ENCODE measurements at places on chromosomes 7 and 10.

- no peak for DNase-seq
These were observed 79.6 kb downstream of the ZNF777 start for GRCh38 chr7:149381245-149381644.

DNA sequence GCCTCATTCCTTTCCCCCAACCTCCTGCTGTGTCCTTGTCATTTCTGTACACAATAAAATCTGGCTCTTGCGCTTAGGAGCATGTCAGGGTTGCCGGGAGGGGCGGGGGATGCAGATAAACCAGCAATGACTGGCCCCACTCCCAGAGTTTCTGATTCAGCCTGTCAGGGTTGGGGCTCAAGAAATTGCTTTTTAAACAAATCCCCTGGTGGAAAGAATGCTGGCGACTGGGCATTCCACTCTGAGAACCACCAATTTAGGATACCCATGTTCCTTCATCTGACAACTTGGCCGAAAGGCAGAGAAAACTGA is 376.4 kb downstream of the TCERG1L start:
- DNase-seq, result no peak

DNA sequence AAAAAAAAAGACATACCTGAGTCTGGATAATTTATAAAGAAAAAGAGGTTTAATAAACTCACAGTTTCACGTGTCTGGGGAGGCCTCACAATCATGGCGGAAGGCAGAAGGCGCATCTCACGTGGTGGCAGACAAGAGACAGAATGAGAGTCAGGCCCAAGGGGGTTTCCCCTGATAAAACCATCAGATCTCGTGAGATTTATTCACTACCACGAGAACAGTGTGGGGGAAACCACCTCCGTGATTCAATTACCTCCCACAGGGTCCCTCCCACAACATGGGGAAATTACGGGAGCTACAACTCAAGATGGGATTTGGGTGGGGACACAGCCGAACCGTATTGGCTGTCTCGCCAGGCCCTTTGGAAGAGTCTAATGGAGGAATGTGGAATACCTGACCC is 9.0 kb upstream of the MAFK start:
- DNase-seq, result no peak

- DNase-seq, result no peak
These were observed 149.0 kb upstream of the CDCA7L start for GRCh38 chr7:22094413-22095342.

- DNase-seq, result no peak
These were observed 125.9 kb downstream of the JAZF1 start for GRCh38 chr7:28054531-28055160.

- DNase-seq, result no peak
These were observed 18.1 kb downstream of the STRA8 start for GRCh38 chr7:135251496-135252391.

- DNase-seq, result no peak
These were observed 223.7 kb upstream of the PRSS58 start for GRCh38 chr7:142481548-142481947.

DNA sequence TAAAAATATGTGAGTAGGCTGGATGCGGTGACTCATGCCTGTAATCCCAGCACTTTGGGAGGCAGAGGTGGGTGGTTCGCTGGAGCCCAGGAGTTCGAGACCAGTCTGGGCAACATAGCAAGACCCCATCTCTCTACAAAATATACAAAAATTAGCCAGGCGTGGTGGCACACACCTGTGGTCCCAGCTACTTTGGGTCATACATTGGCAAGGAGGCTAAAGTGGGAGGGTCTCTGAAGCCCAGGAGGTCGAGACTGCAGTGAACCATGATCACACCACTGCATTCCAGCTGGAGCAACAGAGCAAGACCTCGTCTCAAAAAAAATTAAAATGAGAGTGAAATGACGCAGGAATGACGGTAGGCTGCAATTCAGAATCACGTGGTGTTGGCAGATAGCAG is 64.7 kb upstream of the SH2B2 start:
- DNase-seq, result no peak

- no peak for DNase-seq
These were observed 78.5 kb upstream of the GATAD1 start for GRCh38 chr7:92368741-92369140.

- DNase-seq, result no peak
These were observed 15.5 kb downstream of the ZNF488 start for GRCh38 chr10:47368431-47369180.

DNA sequence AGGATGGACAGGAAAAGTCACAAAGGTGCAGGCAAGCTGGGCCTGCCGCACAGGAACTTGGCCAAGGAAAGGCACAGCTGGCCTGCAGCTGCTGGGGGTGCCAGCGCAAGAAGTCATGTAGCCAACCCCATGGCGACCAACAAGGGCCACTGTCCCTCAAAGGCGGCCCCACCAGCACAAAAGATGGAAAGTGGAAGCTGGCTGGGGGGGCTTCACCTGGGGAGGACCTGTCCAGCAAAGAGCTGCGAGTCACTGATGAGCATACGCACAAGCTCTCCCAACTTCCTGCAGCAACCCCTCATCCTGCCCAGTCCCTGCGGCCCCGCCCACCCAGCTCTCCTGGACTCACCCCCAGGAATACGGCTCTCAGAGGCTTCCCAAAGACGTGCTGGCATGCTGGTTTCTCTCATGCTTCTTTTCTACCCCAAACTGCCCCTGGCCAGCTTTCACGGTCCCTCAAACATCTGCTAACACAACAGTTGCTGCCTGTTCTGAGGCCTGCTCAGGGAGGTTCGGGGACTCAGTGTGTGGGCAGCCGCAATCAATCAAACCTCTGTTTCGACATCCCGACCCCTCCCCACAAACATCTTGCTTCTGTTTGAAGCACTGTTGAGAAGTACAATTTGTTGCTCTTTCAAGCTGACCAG is 67.6 kb downstream of the FAM53B start:
- DNase-seq, result no peak

DNA sequence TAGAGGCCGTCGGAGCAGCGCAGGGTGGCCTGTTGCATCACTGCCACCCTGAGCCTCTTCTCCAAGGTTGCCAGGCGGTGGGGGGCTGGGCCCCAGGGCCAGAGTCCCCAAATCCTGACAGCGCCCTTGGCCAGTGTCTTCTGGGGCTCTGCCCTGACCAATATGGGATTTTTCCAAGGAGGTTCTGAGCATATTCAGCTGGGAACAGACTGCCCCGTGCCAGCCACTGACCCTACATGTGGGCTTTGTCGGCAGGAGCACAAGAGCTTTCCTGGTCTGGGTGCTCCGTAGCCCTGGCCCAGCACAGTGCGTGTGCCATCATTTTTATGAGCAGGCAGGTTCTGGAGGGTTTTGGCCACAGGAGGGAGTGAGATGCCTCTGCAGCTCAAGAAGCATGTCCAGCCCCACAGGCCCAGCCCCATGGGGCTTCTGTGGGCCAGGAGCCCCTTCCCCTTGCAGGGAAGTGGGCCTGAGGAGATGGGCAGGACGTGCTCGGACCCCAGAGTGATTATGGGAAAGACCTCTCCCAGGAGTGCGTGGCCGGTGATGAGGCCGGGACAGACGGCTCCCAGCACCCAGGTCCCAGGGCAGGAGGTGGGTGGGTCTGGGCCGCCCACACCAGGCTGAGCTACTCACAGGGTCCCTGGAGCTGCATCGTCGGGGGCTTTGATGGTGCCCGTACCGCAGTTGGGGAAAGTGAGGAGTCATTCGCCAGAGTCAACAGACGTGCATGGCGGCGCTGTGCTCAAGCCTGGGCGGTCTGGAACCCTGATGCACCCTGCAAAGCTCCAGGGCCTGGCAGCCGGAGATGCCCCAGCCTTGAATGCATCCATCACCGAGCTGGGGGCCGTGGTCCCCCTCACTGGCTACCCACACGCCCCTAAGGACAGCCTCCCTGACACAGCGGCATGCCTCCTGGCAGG is 66.6 kb downstream of the PWWP2B start:
- no peak for DNase-seq

DNA sequence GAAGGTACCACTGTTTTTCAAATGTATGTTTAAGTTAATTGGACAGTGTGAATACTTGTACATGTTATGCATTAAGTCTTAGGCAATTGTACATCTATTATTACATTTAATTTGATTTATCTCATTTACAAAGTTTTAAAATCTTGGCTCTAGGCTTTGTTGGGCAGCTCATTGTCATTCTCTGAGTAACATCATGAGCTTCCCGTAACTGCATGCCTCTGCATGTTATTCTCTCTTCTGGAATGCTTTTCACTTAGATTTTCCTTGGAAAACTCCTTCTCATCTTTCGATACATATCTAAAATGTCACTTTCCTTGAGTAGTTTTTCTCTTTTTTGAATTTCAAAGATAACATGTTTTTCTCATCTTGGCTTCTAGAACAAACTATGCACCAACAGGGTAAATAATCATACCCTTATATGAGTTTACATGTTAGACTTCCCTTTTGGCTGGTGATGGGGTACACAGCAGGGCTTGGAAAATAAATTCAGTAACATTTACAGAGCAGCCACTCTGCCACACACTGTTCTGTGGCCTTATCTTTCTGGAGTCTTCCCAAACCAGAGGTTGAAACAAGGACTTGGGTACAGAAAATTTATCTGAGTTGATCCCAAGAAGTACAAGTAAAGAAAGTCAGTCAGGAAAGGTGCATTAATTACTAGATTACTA is 42.2 kb upstream of the A1CF start:
- no peak for DNase-seq

GRCh38 chr10:132300582-132300981 is 7.2 kb downstream of the STK32C start:
- DNase-seq, result no peak

GRCh38 chr7:151012911-151013347 is 11.4 kb downstream of the ATG9B start:
- DNase-seq, result no peak

GRCh38 chr7:151403764-151404163 is 6.1 kb downstream of the WDR86 start:
- DNase-seq, result no peak

DNA sequence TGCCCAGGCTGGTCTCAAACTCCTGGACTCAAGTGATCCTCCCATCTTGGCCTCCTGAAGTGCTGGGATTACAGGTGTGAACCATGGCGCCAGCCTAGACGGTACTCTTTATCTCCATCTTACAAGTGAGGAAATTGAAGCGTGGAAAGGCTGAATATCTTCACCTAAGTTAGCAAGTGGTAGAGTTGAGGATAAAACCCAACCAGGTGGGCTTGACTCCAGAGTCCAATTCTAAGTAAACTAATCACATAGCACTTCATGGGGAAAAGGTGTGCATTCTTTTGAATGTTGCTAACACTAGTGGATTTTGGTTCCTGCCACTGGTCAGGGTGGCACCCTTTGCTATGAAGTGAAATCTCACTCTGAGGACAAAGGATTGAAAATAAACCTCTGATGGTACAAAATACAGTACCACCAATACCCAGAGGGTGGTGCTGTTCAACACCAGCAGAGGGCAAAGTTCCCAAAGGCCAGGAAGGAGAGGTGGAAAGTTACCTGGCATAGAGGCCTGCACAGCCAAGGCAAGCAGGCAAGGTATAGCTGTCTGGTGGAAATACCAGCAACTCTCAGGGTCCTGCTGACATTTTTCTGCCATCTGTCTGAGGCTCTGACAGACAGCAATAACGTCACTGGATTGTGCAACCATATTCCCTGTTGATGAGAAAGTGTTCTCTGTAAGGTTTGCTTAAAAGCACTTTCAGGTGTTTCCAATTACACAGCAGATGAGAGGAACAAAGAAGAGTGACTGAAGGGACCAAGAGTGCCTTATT is 17.6 kb downstream of the ZDHHC16 start:
- peak; percentile 50 for DNase-seq

- DNase-seq, result no peak
These were observed 28.1 kb downstream of the HKDC1 start for GRCh38 chr10:69248117-69248730.

DNA sequence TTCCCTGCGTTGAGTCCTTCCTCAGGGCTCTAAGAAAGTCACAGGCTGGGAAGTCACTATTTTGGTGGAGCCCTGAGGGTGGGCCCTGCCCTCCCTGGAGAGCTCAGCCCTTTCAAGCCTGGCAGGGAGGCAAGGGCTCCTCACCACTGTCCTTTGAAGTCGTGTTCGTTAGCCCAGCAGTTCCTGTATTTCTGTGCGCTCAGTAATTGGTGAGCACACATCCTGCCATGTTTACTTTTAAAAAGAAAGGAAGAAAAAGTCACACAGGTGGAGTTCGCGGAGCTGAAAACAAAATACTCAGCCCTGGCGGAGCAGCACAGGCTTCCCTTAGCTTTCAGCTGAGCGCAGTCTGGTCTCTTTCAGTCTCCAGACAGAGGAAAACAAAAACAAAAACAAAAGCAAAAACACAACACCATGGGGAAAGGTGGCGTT is 37.1 kb downstream of the PRKCQ start:
- DNase-seq, result peak; percentile 81

- no peak for DNase-seq
These were observed 812 bp downstream of the DOCK1 start for GRCh38 chr10:126905776-126906703.

DNA sequence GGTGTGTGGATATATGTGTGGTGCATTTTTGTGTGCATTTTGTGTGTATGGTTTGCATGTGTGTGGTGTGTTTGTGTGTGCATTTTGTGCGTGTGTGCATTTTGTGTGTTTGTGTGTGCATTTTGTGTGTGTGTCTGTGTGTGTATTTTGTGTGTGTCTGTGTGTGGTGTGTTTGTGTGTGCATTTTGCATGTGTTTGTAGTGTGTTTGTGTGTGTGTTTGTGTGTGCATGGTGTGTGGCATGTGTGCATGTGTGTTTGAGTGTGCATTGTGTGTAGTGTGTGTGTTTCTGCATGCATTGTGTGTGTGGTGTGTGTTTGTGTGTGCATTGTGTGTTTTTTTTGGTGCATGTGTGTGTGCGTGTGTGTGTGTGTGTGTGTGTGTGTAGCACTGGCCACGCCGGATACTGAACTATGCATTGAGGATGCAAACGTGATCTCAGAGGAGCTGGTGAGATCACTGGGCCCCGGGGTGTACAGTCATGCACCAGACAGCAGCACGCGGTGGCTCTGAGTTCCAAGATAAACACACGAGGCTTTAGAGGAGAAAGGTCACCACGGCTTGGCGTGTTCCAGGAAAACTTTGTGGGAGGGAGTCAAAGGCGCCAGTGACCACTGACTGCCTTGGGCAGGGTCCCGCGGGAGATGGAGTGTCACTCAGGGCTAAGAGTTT is 106.6 kb upstream of the SHH start:
- no peak for DNase-seq

- no peak for DNase-seq
These were observed 249.8 kb upstream of the AKR1E2 start for GRCh38 chr10:4576206-4576605.

- DNase-seq, result no peak
These were observed 5.3 kb upstream of the KLRG2 start for GRCh38 chr7:139488810-139489209.

GRCh38 chr10:7111561-7111960 is 299.3 kb downstream of the SFMBT2 start:
- DNase-seq, result no peak

Measured in CD4-positive, alpha-beta memory T cell (primary cell).